ENCODE measurements at places on chromosomes 7 and 10.

- DNase-seq, result no peak
These were observed 171.7 kb downstream of the KIF20B start for GRCh38 chr10:89873055-89873454.

- peak; percentile 77 for DNase-seq
These were observed at the start of gene ARID5B for GRCh38 chr10:61900829-61901792. TSS of gene ARID5B (plus strand) at chr10:61901699. CDS start at chr10:61901710, 11 bp downstream.

GRCh38 chr7:109611656-109612055, 1042.0 kb downstream of the DNAJB9 start:
- DNase-seq, result no peak

DNA sequence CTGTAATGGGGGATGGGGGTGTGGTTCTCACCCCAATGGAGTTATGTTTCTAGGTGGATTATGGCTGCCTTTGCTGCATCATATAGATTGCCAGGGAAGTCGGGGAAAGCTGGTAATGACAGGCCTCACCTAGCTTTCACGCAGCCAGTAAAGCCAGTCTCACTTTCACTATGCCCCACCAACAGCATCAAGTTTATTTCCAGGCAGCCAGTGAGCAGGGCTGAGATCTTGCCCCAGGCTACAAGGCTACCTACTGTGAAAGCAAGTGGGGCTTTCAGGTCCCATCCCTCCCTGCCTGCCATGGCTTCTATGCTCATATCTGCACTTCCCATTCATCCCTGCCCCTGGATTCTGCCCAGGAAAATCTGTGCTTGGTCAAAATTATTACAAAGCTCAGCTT, 61.7 kb upstream of the NXPH1 start:
- DNase-seq, result no peak

DNA sequence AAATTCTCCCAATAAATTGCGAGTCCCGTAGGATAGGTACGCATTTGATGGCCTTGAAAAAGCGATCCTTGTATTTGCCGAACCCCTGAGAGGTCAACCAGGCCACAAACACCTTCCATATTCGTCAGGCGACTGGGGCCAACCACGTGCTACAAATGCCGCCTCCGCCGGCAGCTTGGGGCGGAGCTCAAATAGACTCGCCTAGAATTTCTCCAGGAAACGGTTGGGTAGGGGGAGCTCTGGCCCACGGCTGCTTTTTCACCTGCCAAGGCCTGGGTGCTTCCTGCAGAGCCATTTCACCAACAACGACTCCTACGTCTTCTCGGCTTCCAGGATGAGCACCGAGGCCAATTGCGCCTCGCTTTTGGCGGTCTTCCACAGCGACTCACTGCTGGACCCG, 53.4 kb upstream of the KIF5B start:
- DNase-seq, result no peak

- no peak for DNase-seq
These were observed 6.4 kb upstream of the HKDC1 start for GRCh38 chr10:69213591-69214311.

GRCh38 chr7:149569025-149569725, 71.6 kb upstream of the ZNF746 start:
- no peak for DNase-seq

DNA sequence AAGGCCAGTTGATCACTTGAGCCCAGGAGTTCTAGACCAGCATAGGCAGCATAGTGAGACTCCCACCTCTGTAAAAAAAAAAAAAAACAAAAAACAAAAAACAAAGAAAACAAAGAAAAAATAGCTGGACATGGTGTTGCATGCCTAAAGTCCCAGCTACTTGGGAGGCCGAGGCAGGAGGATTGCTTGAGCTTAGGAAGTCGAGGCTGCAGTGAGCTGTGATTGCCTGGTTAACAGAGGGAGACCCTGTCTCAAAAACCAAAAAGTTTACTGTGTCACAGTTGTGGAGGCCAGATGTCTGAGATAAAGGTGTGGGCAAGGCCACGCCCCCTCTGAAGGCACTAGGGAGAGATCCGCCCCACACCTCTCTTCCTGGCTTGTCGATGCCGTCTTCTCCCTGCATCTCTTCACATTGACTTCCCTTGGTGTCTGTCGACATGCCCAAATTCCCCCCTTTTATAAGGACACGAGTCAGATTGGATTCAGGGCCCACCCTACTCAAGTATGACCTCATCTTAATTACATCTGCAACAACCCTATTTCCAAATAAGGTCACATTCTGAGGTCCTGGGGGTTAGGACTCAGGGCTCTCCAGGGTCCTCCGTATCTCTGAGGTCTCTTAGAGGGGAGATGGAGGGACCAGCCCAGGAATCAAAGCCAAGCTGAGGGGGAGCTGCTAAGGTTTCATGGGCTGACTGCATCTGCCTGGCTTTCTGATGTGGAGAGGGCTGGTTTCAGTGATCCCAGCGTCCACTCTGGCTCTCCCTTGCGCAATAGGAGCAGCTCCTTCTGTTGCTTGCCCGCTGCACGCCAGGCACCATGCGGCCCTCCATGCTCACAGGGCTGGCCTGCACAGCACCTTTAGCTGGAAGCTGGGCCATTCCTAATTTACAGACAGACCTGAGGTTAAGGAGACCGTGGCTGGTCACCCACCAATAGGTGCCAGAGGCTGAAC, 23.1 kb downstream of the AGAP3 start:
- DNase-seq, result no peak

GRCh38 chr10:78408671-78409472, 375.2 kb downstream of the RPS24 start:
- no peak for DNase-seq

Data from SJSA1 (cell line).